ENCODE measurements at places on chromosomes 12 and 14.

DNA sequence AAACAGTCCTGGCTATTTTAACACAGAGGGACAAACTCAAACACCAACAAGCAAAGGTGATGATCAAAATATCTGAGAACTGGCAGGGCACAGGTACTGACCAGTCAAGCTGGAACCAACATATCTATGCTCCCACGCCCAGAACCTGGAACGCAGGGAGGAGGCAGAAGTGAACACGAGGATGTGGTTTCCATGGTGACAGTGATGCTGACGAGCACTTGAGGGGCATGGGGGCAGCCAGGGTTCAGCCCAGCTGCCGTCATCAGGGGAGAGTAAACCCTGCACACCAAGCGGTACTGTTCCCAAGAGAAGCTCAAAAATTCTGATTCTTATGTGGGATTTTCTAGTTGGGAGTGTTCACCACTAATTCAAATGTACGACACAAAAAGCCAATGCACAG is 113.6 kb upstream of the SFSWAP start:
- DNase-seq = no peak

- DNase-seq = no peak
These were observed 19.5 kb downstream of the PTGDR start for GRCh38 chr14:52286661-52287649.

GRCh38 chr12:69039911-69040310 is 106.9 kb upstream of the CPM start:
- no peak for DNase-seq

DNA sequence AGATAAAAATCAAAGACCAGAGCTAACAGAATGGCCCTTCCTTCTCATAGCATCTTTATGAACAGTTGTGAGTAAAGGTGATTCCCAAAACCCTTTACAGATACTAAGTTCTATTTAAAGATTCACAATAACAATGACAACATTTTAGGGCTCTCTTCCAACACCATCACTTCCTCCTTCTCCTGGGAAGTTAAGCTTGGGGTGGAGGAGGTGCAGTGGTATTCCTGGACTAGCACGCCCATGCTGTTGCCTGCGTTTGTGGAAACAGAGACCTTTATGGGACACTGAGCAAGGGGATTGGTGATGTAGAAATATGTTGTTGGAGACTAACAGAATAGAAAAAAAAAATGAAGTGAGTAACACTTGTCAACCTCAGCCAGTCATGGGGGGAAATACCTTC is 22.5 kb downstream of the SYNE2 start:
- DNase-seq = no peak

DNA sequence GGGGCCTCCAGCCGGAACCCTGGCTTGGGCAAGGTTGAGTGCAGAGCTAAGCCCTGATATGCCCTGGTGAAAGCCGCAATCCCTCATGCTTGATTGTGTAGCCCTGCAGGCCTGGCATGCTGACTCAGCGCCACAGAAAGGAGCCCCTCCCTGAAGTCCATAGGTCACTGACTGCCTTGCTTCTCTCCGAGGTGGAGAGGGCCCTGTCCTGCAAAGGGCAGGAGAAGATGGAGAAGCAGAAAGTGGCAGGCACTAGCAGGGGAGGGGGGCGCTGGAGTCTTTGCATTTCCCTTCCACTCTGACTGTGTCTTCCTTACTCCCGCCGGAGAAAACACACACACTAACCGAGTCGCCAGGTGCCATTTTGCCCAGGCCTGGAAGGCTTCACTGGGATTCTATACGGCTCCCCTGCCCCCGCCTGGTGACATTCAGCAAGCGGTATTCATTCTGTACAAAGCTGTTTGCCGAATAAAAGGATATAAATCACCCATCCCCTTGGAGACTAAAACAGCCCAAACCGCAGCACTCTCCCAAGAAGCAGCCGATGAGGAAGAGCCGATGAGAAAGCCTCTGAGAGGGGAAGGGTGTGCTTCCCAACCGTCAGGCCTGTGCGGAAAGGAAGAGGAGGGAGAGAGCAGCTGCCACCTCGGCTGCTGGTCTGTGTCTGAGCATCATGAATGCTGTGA is 69.8 kb downstream of the SLC6A12 start:
- no peak for DNase-seq

GRCh38 chr12:111840807-111841206 is 1.2 kb upstream of the MAPKAPK5 start:
- peak; percentile 17 for DNase-seq

- DNase-seq = no peak
These were observed 25.8 kb downstream of the DAO start for GRCh38 chr12:108905725-108906124.

DNA sequence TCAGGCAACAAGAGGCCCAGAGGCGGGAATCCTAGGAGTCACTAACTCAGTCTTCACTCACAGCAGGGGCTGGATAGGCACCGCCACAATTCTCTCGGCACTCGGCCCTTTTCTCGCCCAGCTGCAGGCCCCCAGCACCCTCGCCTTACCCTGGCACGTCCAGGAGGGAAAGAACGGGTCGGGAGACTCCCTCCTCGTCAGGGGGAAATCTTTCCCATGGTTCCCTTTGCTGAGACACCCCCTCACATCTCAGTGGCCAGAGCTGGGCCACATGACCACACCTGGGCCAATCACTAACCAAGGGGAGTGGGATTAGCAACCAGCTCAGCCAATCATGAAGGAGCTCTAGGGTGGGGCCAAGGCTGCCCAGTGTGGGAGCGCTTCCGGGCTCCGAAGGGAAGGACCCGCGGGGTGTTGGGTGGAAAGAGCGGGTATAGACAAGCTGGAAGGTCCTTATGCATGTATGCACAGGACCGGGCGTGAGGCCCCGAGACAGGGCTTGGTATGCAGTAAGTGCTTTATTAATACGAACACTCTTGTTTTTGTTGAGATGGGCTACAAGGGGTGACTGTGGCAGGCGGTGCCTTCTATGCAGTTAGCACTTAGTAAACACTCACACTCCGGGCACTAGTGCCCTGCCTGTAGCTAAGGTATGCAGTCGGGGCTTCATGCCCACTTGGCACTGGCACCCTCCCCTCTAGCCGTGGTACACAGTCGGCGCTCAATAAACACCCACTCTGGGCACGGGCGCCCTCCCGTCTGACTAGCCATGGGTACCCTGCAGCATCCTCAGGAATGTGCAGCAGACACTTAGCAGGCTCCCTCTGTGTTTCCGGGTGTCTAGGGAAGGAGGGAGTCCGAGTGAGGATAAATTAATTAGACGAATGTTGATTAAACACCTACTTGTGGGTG is 40.3 kb downstream of the ADGRD1 start:
- no peak for DNase-seq

- no peak for DNase-seq
These were observed 66.0 kb downstream of the MIPOL1 start for GRCh38 chr14:37263656-37264236.

DNA sequence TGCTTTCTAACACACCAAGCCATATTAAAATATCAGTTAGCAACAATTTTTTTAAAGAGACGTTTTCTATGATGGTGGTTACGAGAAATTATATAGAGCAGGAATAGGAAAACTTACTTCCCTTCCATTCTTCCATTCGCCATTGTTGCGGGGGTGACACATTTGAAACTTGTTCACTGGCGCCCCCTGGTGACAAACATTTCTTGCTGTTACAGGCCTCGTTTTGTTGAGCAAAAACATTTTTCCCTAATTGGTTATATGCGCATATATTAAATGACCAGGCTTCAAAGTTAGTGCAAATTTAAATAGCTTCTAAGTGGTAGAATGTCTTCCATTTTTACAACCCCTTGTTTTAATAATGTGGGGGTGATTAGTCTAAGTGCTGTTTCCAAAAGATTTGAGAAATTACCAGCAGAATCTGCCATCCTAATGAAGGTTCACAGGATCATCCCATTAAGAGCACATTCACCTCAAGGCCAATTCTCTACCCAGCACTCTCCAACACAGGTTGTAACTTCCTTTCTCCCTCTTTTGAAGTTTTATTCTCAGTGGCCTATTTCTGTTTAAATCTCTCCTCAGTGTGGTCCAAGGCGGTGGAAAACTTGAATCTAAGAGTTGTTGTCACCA is 1124.7 kb downstream of the FLRT2 start:
- peak; percentile 45 for DNase-seq

- no peak for DNase-seq
These were observed 142.8 kb downstream of the FUT8 start for GRCh38 chr14:65555358-65555757.

GRCh38 chr14:52007637-52008036 is 18.3 kb downstream of the RTRAF start:
- no peak for DNase-seq

DNA sequence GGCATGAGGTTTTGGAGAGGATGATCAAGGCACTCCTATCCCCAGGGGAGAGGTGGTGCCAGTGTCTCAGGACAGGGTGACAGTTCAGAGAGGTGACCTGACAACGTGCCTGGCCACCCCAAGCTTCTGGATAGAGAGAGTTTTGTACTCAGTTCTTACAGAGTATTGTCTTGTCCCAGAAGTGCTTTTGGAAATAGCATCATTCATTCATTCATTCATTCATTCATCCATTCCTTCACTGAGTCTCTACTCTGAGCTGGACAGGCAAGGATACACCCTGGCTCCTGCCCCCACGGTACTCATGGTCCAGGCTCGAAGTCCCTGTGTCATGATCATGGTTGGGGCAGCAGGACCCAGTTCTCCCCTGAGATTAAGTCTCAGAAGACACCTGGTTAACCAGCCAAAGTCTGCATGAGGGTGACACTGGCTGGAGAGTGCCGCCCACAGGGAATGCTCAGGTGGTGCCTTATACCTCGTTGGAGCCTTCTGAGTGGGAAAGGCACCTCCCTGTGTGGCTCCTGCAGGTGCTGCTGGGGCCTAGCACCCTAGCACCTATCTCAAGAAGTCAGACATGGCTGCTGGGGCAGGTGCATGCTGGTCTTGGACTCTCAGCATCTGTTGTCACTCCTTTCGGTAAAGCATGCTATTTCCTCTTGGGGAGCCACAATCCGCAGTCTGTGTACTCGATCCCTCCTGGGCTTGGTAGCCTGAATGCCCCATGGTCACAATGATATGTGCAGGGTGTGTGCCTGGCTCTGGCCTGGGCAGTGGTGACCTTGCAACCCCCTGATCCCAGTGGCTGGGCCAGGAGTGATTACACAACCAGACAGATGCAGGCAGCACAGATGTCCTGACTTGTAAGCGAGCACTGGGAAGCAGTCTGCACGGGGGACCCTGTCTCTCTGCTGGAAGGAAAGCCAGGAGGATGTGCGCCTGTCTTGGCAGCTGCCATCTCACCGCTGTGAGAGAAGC is 57.8 kb downstream of the C14orf132 start:
- DNase-seq = no peak

DNA sequence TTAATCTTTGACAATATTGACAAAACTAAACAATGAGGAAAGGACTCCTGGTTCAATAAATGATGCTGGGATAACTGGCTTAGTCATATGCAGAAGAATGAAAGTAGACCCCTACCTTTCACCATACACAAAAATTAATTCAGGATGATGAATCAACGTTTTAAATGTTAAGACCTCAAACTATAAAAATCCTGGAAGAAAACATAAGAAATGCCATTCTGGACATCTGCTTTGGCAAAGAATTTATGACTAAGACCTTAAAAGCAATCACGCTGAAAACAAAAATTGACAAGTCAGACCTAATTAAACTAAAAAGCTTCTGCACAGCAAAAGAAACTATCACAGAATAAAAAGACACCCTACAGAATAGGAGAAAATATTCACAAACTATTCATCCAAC is 97.4 kb downstream of the LMNTD1 start:
- DNase-seq = no peak

DNA sequence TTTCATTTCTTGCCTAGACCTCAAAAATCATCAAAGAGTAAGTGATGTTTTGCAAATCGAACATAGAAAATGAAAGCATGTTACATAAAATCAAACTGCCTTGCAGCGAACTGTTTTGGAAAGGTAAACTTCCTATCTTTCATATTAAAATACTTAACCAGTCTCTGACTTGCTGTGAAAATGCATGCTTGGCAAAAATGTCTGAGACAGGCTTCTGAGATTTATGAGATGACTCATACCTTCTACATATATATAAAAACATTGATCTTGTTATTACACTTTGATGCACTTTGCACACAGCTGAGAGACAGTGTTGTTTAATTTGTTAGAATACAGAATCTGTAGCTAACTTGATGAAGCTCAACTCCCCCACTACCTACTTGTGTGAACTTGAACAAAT is 179.1 kb downstream of the KITLG start:
- DNase-seq = no peak

DNA sequence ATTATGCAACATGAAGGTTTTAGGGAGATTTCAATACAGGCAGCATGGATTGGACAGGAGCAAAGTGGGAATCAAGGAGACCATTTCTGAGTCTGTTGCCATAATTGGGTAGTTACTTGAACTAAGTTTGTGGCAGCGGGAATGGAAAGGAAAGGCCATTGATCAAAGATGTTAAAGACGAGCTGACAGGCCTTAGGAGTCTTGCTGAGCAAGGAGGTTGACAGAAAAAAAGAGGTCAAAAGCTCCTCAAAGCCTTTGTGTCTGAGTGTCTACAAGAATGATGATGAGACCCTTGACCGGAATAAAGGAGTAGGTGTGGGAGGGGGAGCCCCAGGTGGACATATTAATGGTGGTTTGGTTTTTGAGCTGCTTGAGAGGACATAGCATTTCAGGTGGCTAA is 9.4 kb downstream of the PLEKHA5 start:
- DNase-seq = no peak

GRCh38 chr12:108282676-108283075 is 56.4 kb downstream of the CMKLR1 start:
- DNase-seq = no peak

- no peak for DNase-seq
These were observed 75.8 kb upstream of the SLC38A4 start for GRCh38 chr12:46901464-46902205.

GRCh38 chr12:83575326-83575725 is 888.6 kb downstream of the TMTC2 start:
- no peak for DNase-seq

DNA sequence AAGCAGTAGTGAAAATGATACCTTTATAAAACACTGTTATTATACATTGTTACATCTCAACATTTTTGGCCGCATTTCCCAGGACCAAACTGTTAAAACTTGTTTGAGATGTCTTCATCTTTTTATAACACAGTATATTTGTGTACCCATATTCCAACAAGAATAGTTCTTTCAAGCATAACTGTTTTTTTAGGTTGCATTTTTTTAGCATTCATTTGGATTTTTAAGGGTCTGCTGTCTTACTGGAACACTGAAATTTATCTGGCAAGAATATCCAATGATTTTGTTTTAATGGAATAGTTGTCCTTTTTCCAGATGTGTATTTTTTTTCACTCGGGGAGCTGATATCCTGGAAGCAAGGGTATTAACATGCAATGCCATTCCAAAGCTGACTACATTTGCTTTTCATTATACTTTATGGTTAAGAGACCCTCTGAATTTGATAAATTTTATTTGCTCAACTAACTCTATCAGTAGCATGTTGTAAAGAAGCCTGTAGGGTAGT is 8.9 kb upstream of the NAV3 start:
- no peak for DNase-seq

- no peak for DNase-seq
These were observed 280.7 kb upstream of the FAR2 start for GRCh38 chr12:28868414-28868813.

Data from stimulated activated CD4-positive, alpha-beta T cell treated with anti-CD3 and anti-CD28 coated beads, Interleukin-15, amount 100 ng/mL, for 24 hours (primary cell).